DMS153 (cell line): ENCODE measurements at places on chromosomes 12 and 14.

DNA sequence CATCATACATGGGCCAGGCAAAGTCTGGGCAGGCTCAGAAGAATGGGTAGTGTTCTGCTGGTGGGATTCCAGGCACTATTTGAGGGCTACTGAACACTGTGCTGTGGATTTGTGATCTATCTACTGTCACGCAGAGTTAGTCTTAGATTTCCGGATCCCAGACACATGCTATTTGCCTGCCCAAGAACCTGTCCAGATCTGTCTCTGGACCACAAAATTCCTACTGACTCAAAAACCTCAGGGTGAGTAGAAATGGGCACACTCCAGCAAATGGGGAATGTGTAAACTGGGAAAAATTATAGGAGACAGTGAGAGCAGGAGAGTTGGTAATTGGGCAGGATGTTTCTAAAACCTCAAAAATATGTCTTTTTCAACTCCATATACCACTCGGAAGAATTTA is 129.9 kb downstream of the GALC start:
- no peak for DNase-seq

GRCh38 chr12:130126023-130126432 is 36.2 kb upstream of the FZD10 start:
- no peak for DNase-seq

DNA sequence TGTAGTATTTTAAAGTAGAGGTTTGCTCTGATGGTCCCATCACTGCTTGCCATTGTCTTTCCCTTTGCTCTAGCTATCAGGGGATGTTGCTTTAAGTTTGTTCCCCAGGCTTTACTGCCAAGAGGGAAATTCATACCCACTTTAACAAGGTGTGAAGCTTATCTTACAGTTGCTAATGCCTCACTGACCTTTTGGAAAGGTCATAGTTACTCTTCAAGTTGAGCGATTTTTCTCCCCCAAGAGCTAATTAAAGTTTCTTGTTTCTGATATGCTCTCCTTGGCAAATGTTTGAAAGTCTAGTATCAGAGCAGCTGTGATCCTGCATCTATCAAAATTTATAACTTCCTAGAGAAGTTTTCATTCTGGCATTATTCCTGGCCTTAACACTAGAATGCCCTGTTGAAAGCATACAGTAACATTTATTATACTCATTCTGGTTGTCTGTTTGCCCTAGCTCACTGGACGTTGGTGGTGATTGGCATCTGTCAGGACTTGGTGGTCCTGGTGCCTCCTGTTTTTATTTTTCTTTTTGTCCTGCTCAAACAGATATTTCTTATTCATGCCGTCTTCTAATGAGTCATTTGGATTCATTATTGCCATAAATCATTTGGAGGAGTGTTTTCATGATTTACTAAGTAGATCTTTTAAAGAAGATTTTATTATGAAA is 8.1 kb downstream of the ATP2A2 start:
- DNase-seq = no peak

DNA sequence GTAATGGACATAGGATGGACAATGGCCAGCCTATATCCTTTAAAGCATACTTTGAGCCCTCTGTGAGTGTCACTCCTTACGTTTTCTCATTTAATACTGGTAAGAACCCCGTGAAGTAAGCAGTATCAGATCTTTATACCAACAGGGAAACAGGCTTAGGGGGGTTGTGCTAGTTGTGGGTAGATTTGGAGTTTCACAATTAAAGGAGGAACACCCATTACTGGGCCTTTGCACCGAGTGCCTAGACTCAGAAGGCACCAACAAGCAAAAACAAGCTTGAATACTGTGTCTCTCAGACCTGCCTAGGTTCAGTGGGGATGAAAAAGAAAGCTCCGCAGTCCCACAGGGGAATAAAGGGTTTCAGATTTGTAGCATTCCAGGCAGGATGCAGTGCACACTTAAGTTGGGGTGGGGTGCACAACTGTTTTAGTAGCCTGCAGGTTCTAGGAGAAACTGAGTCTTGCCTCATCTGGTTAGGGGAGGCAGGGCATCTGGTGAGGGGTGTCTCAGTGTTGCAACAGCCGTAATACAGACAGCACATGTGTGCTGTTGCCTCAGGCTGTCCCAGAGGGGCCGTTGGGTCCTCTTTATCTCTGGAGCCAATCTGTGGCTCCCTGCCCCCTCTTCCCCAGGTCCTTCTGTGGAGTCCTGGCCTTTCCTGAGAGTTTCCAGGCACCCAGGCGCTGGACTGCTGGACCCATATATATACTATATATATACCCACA is 51.2 kb downstream of the IRAK3 start:
- DNase-seq = no peak

- no peak for DNase-seq
Observed at GRCh38 chr12:69204191-69204590, 35.2 kb upstream of the CPSF6 start.

DNA sequence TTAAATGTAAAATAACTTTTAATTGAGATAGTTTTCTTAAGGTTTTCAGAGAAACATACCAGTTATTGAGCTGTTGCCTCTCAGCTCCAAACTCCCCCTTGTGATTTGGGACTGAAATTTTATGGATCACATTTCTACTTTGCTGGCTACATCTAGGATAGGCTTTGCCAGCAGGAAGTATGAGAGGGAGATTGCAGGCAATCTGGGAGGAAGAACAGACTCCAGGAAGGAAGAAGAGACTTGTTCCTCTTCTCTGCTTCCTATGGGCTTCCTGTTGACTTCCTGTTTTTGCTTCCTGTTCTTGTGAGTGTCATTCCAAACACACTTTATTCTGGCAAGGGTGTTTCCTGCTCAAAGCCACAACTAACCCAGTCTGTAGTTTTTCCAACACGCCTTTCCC is 312.9 kb downstream of the ITPR2 start:
- DNase-seq = no peak

- no peak for DNase-seq
Observed at GRCh38 chr12:6573001-6573400, 4.9 kb upstream of the NOP2 start.

GRCh38 chr14:24398293-24398652 is 530 bp upstream of the NYNRIN start:
- no peak for DNase-seq

- no peak for DNase-seq
Observed at GRCh38 chr14:68797121-68797670, 4.3 kb upstream of the ZFP36L1 start.

- DNase-seq = no peak
Observed at GRCh38 chr14:89315493-89316470, 101.3 kb downstream of the FOXN3 start.

GRCh38 chr12:124301084-124301654 is 6.3 kb downstream of the RFLNA start:
- DNase-seq = no peak

DNA sequence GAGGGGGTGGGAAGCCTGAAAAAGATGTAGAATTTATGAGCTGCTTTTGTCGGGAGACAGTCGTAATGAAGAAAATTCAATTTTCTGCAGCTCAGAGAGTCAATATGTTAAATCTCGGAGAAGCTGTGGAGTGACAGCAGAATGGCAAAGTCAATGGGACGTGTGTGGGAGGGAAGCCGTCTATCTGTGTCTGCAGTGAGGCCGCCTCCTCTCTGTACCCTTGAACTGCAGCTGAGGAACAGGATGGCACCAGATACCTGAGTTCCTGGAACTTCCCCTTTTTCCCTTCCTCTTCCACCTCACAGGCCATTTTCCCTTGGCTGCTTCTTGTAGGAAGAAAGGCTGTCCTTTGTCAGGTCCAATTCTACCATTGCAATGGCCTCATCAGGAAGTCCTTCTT is 9.3 kb upstream of the CALCOCO1 start:
- DNase-seq = no peak

DNA sequence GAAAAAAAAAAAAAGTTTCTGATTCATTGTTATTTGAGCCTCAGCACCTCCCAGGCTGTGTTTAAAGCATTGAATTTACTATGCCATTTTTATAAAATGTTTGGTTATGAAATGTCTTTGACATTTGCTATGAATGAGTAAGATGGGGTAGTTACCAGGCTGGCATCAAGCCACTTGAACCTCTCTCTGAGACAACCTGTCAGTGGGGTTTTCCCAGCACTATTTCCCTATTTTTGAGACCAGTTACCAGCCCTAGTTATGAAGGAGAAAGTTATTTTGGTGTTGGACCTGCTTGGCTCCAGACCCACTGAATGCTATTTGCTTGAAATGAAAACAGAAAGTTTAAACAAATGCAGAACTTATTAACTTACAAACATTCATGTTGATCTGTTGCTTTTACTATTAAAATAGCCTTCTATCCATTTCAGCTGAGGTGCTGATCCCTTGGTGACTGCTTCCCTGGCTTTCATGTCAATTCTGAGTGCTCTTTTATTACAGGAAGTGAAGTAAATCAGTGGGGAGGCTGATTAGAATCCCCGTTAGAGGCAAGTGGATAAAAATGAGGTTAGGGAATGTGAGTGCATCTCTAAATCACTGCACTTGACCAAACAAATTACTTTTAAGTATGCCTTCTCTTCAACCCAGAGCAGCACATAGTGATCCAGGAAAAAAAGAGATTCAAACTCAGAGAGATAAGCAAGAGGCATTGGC is 37.8 kb downstream of the LLPH start:
- no peak for DNase-seq

DNA sequence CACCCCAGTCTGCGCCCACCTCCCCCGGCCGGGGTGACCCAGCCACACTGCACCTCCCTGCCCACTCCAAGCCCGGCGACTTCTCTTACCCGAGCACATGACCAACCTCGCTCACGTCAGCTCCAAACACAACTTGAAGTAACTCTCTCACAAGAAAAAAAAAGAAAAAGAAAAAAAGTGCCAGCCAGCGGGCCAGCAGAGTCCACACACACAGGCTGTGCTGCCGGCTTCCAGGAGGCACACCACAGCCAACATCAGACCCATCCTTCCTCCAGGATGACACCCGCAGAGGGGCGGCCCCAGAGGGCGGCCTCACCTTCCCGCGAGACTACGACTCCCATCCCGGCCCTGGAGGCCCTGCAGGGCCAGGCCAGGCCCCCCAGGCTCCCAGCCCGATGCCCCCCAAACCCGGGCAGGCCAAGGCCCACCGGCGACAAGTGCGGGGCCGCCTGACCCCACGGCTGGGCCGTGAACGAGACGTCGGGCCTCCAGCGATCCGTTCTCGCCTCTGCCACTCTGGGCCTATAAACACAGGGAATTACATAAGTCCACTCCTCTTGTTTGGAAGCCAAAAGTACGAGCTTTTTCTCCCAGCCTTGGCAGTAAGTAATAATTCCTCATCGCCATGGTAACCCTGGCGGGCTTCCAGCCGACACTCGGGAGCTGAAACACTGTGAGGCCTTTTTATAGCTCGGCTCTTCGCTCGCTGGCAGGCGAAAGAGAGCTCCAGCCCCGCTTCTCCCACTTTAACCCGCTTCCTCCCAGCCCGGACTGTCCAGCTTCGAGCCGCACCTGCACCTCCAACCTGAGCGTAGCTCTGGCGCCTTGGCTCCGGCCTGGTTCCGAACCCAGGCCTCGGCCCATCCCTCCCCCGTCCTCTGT is 49.1 kb downstream of the NCOR2 start:
- DNase-seq = peak; percentile 98

GRCh38 chr12:52906191-52906601 is 1.3 kb upstream of the KRT8 start:
- DNase-seq = no peak

DNA sequence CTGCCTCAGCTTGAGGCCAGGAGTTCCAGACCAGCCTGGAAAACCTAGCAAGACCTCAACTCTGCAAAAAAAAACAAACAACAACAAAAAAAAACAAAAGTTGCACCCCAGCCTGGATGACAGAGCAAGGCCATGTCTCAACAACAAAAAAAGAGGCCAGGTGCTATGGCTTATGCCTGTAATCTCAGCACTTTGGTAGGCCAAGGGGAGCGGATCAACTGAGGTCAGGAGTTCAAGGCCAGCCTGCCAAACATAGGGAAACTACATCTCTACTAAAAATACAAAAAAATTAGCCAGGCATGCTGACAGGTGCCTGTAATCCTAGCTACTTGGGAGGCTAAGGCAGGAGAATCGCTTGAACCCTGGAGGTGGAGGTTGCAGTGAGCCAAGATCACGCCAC is 6.5 kb upstream of the SLC2A14 start:
- no peak for DNase-seq

DNA sequence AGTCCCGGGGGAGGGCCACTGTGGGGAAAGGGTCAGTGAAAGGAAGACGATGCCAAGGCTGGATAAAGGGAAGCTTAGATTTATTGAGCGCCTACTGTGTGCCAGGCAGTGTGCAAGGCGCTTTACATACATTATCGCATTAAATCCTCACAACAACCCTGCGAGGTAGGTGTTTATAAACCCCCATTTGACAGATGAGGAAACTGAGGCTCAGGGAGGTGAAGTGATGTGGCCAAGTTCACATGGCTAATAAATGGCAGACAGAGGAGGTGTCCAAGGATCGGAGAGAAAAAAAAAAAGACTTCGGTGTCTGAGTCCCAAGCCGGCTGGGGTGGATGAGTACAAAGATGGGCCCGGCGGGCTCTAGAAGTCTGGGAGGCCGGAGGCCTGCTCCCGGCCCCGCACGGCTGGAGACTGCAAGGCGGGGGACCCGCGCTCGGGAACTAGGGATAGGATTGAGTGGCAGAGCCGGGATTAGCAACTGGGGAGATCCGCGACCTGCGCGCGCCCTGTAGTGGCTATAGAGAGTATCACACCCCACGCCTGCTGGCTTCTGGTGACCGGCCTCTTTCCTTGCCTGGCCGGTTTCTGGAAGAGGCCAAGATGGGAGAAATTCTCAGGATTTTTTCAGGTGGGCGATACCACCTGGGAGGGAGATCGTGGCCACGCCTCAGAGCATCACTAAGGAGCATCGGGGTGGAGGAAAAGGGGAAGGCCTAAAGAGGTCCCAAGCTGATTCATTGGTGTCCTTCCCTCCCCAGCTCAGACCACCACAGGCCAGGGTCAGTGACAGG is 3.9 kb downstream of the DDN start:
- DNase-seq = peak; percentile 31

DNA sequence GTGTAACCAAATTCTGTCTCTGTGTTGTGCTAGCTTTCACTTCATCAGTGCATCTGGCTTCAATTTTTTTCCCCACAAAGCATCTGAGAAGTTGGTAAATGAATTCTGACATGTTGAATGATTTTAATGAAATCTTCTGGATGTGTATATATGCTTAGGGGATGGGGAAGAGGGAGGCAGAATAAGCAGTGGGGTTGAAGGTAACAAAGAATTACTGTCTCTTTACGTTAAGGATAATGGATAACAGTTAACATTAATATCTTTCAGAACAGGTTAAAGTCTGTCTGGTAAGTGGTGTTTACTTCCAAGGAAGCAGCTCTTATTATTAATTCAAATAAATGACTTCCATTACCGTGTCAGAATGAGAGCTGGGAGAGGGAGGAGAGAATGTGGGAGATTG is 261.7 kb downstream of the ERC1 start:
- no peak for DNase-seq

GRCh38 chr12:90055071-90055470 is 346.4 kb upstream of the ATP2B1 start:
- no peak for DNase-seq

GRCh38 chr12:88662093-88662492 is 81.8 kb upstream of the KITLG start:
- no peak for DNase-seq

DNA sequence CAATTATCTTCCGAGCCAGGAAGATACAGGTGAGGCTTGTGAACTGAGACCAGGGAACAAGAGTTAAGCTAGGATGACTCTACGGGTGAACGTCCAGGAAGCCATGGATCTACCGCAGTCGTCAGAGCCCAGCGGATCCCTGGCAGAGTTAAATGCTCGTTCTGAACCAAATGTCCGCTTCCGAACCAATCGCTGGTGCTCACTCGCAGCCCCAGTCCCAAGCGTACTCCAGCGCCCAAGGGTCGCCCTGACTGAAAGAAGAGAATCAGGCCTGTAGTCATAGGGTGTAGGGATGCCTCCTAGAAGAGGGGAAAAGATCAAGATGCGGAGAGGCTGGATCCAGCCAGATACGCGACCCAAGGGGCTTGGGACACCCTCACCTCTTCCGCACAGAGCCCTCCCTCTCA is 283 bp downstream of the VIPAS39 start:
- DNase-seq = no peak

- no peak for DNase-seq
Observed at GRCh38 chr14:54572316-54572715, 5.4 kb downstream of the SAMD4A start.
